ENCODE measurements at places on chromosomes 5 and 9. TPM values are rescaled to one million over a fixed set of nuclear protein-coding genes. Genes with fewer than 3 reads are reported as not detected.

NUTM2F gene
- not detected for polyA plus RNA-seq

CMBL gene
- 35.7 TPM for polyA plus RNA-seq

CKS2 gene
- polyA plus RNA-seq, result 524 TPM

ZDHHC11B gene
- polyA plus RNA-seq, result 1.0 TPM

JADE2 gene
- 23.7 TPM for polyA plus RNA-seq

CER1 gene
- polyA plus RNA-seq, result not detected

BTNL3 gene
- polyA plus RNA-seq, result not detected

FAT2 gene
- 0.01 TPM for polyA plus RNA-seq

DNA sequence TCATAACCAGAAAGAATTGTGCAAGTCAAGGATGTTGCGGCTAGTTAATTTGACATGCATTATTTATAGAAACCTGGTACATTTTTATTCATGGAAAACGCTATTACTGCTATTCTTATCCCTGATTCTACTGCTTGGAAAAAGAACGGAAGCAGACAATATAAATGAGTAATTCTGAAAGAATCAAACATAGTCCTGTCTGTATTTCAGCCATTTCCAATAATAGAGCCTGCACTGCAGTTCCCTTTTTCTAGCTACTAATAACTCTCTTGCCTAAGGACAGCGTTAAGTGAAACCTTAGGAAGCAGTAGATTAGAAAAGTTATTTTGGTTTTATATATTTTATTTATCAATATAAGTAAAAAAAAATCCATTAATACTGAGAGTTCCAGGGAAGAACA lies 414.9 kb downstream of the CYLC2 start:
- no peak for DNase-seq

DNA sequence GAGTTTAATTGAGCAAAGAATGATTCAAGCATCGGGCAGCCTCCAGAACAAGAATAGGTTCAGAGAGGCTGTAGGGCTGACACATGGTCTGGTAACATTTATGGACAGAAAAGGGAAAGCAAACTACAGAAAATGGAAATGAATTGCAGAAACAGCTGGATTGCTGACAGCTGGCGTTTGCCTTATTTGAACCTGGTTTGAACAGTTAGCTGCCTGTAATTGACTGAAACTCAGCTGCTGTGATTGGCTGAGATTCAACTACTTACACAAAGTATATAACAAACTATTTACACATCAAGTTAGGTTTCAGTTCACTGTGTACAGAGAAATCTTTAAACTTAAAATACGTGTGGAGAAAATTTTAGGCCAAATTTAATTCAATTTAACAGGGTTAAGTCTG lies 441.7 kb downstream of the PRELID2 start:
- no peak for DNase-seq

DNA sequence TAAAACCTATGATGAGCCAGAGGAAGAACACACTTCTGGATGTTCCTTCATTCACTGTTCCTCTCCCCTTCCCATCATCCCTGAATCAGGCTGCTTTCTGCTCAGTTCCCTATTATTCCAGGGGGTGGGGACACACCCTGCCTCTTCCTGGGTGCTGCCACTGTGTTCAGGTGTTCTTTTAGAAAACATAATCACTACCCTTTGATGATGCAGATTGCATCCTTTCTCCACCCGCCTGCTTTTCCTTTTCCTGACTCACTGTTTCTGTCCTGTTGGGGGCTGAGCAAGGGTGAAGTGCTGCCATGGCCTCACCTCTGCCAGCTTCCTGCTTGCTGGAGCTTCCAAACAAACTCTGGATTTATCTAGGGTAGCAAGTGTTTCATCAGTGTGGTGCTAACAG lies 331.9 kb upstream of the GRIA1 start:
- no peak for DNase-seq

DNA sequence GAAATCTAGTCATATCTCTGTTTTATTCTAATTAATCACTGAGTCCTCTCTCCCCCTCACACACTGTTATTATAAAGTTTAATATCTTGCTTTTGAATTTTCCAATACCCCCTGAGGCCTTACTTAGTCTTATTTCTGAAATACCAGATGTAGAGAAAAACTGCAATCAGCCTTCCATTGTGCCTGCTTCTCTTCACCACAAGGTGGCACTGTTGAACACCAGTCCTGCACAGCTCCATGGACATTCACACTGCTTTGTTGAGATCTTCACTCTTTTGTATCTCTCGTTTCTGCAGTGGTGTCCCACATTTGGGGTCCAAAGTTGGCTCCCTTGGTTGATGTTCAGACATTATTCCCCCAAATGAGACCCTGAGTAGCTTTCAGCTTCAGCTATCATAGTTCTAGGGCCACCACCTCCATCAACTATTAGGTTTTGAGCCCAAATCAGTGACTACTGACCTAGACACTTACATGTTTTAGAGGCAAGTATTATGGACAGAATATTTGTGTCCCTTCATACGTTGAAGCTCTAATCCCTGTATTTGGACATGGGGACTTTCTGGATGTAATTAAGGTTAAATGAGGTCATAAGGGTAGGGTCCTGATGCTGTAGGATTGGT lies 24.3 kb downstream of the BOD1 start:
- DNase-seq, result peak; percentile 21

GRCh38 chr5:120767178-120767820 lies 303.2 kb downstream of the PRR16 start:
- no peak for DNase-seq

DNA sequence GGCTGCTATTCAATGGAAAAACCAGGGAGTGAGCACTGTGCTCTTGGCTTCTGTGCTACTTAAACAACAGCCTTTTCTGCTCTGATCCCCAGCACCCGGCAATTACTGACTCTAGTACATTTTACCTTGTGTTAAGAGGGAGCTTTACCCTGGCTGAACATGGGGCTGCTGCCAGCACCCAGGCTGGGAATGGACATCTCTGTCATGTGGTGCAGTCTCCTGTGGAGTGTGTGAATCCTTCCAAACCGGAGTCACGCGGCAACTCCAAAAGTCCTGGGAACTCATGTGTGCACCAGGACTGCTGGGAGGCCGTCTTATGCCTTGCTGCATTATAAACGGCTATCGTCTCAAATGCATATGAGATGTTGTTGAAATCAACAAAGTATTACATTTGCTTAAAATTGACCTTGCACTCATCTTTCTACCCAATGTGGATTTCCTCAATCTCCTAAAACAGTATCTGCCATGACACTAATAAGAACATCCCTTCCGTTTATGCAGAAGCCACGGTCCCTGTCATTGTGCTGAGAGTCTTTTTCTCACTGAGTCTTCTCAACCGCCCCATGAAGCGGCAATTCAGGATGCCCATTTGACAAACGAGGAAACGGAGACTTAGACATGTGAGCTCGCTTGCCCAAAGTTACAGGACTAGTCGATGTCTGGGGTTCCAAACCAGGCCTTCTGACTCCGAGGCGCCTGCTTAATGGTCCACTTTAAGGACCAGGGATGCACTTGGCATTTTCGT lies 884 bp upstream of the GSN start:
- DNase-seq, result no peak

DNA sequence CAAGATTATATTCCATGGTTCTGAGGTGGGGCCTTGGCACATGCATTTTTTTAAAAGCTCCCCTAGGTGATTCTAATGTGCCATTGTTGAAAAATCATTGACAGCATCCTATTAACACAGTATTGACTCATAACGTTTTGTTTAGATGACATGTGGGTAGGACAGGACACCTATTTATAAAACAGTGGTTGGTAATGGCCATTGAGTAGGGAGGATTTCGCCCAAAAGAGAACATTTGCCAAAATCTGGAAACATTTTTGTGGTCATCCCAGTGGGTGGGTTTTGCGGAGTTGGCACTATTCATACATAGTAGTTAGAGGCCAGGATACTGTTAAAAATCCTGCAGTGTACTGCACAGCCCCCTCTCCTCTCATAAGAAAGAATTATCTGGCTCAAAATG lies 6.4 kb upstream of the CHD1 start:
- DNase-seq, result no peak

DNA sequence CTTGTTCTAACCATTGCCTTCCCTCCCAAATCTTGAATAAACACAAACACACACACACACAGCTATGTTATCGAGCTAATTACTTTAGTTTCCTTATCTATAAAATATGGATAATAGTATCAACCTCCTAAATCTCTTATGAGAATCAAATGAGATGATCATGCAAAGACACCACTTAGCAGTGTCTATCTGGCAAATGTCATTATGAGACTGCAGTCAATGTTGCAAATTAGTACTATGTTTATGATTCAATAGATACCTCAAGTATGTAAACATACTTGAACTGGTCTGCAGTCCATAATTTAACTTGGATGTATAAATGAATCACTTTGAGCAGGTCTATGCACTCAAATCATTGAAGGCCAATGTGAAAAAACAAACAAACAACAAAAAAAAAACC lies 22.2 kb upstream of the ERAP2 start:
- DNase-seq, result no peak

GRCh38 chr9:89422151-89422975 lies 75.5 kb downstream of the SEMA4D start:
- DNase-seq, result no peak

DNA sequence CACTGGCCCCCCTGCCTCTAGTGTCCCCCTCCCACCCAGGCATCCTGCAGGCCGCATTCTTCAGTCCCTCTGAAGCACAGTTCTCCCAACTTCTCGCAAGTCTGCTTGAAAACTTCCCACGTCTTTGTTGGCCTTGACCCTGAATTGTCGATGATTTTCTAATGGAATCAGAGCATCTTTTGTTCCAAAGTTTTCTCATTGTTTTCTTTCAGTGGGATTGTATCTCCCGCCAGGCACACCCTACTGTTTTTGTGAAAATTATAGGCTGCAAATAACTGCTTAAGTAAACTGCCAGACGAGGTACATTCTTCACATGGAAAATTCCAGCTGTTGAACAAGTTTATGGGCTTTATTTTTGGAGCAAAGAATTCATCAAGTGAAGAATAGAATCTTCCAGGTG lies 122.6 kb upstream of the SLC25A48 start:
- DNase-seq, result no peak

DNA sequence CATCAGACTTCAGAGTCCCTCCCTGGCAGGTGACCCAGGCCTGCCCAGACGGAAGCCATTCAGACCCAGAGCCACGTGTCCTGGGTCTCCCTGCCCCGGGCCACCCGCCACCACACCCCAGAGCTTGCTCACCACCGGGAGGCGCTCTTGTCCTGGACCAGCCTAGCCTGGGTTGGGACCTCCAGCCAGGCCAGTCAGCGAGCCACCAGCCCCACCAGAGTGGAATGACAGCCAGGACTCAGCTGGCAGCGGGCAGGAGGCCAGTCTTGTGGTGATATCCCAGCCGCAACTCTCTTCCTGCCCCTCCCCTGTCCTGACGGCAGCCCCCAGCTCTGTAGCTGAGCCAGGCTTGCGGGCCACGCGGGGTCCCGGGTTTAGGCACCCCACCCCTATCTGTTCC lies 1.7 kb upstream of the PTGDS start:
- DNase-seq, result no peak

- DNase-seq, result no peak
Measured at GRCh38 chr5:61047346-61047745, 102.3 kb downstream of the NDUFAF2 start.

- no peak for DNase-seq
Measured at GRCh38 chr9:90702441-90702955, 59.9 kb upstream of the DIRAS2 start.

GRCh38 chr5:107826311-107827000 lies 155.7 kb upstream of the EFNA5 start:
- DNase-seq, result no peak
